ENCODE measurements at places on chromosomes 7 and 10. TPM values are rescaled to one million over a fixed set of nuclear protein-coding genes. Genes with fewer than 3 reads are reported as not detected.

Gene ADAM12
- total RNA-seq, result 0.14 TPM

Gene CDH23
- 4.8 TPM for total RNA-seq

Gene KIAA1217
- total RNA-seq, result 0.36 TPM

Gene CYP26C1
- not detected for total RNA-seq

Gene UNCX
- not detected for total RNA-seq

Gene LIPJ
- total RNA-seq, result 0.18 TPM

Gene FAM237B
- total RNA-seq, result not detected

Gene UPP1
- 77.1 TPM for total RNA-seq

Gene SFMBT2
- total RNA-seq, result 23.0 TPM

Gene ELMO1
- 139 TPM for total RNA-seq

Gene FAM3C
- 27.6 TPM for total RNA-seq

Gene DOCK1
- 0.41 TPM for total RNA-seq

Gene EEPD1
- total RNA-seq, result 11.5 TPM

Gene SLC16A9
- 0.68 TPM for total RNA-seq

Gene AEBP1
- total RNA-seq, result 19.0 TPM

Gene CPA5
- total RNA-seq, result 1.7 TPM

Gene CACNA2D1
- not detected for total RNA-seq

Gene SRGN
- 215 TPM for total RNA-seq

Gene PAX4
- total RNA-seq, result not detected

Gene FKBP9
- 1.3 TPM for total RNA-seq

Gene ACTL6B
- total RNA-seq, result not detected

Gene SORBS1
- total RNA-seq, result 1.1 TPM

Gene HKDC1
- total RNA-seq, result 1.3 TPM

Gene CLCN1
- total RNA-seq, result not detected

Gene PPP1R9A
- not detected for total RNA-seq

Gene SPDYE2
- total RNA-seq, result not detected

Gene AKR1C2
- total RNA-seq, result not detected

Gene EVX1
- total RNA-seq, result not detected

Gene TRIL
- not detected for total RNA-seq

Gene ZNF282
- total RNA-seq, result 31.9 TPM

Gene SRPK2
- total RNA-seq, result 47.5 TPM

Gene VIPR2
- 2.2 TPM for total RNA-seq

Gene EIF5AL1
- 0.20 TPM for total RNA-seq

Gene AS3MT
- 0.36 TPM for total RNA-seq

Gene CLDN12
- total RNA-seq, result 2.5 TPM

Gene NRG3
- total RNA-seq, result not detected

Gene SPOCK2
- 217 TPM for total RNA-seq

Gene FOXP2
- not detected for total RNA-seq

Gene RASA4
- 39.4 TPM for total RNA-seq

Gene CH25H
- not detected for total RNA-seq

Gene NPC1L1
- not detected for total RNA-seq

All from T-helper 2 cell treated with Interferon-gamma antibody and Interleukin-4, amounts not matched to agents 100 ng/mL and 5 ng/mL, for 36 hours (primary cell).